ENCODE measurements at places on chromosomes 11 and 22.
A peak's percentile ranks its signal among the peaks of the same experiment; 100 is the strongest.

GRCh38 chr11:61842528-61842820 lies 14.4 kb downstream of the FADS2 start:
- DNase-seq: no peak

DNA sequence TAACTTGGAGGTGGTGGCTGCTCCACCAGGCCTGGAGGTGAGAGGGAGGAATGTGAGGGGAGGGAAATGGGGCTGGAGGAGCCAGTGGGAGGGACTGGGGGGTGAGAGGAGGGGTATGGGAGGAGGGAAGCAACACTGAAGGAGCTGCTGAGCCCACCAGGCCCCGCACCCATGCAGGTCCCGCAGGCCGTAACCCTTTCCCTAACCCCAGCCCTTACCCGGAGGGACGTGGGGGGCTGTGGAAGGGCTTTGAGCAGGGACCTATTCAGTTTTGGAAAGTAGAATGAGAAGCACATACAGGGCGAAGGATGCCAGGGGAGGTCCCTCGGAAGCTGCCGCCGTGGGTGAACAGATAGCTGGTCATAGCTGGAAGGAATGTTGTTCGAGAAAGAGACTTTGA lies 33.9 kb upstream of the CRYBB3 start:
- no peak for DNase-seq

- no peak for DNase-seq
Measured at GRCh38 chr22:23181721-23182308, 1.5 kb downstream of the BCR start.

- no peak for DNase-seq
Measured at GRCh38 chr11:111942829-111943228, 5.7 kb downstream of the DIXDC1 start.

DNA sequence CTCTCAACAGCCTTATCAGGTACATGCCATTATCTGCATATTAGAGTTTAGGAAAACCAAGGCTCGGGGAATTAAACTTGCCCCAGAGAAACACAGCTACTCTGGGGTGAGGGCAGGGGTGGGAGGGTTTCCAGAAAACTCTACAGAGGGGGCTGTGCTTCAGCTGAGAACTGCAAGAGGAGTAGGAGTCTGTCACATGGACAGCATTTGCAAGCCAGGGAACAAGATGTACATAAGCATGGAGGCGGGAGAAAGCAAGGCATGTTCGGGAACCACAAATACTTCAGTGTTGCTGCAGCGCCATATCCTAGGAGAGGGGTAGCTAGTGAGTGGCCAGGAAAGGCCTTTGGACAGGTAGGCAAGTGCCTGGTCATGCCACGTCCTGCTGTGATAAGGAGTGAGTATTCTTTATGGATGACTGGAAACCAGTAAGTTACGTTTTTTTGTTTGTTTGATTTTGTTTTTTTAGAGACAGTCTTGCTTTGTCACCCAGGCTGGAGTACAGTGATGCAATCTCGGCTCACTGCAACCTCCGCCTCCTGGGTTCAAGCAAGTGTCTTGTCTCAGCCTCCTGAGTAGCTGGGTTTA lies 57.2 kb downstream of the GRAMD1B start:
- DNase-seq: no peak

GRCh38 chr11:88596786-88597185 lies 259.2 kb upstream of the CTSC start:
- no peak for DNase-seq

DNA sequence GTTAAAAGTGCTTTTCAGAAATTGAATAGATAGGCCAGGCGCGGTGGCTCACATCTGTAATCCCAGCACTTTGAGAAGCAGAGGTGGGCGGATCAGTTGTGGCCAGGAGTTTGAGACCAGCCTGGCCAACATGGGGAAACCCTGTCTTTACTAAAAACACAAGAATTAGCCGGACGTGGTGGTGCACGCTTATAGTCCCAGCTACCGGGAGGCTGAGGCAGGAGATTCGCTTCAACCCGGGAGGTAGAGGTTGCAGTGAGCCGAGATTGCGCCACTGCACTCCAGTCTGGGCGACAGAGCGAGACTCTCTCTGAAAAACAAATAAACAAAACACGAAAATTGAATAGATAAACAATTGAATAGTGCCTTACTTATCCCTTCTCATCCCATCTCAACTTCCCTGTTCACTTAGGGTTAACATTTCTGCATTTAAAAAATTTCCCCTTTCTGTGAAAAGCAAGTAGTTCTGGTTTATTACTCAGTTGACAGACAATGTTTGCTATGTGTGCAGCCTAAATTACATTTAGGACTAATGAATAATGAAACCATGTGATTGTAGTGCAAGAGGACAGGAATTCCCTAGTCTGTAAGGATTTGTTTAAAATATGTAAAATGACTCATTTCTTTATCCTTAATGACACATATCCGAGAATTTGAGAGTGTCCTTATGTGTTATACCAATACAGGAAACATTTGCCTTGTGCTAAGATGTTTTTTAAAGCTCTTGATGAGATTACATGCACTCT lies 6.0 kb downstream of the RNF169 start:
- DNase-seq: no peak

DNA sequence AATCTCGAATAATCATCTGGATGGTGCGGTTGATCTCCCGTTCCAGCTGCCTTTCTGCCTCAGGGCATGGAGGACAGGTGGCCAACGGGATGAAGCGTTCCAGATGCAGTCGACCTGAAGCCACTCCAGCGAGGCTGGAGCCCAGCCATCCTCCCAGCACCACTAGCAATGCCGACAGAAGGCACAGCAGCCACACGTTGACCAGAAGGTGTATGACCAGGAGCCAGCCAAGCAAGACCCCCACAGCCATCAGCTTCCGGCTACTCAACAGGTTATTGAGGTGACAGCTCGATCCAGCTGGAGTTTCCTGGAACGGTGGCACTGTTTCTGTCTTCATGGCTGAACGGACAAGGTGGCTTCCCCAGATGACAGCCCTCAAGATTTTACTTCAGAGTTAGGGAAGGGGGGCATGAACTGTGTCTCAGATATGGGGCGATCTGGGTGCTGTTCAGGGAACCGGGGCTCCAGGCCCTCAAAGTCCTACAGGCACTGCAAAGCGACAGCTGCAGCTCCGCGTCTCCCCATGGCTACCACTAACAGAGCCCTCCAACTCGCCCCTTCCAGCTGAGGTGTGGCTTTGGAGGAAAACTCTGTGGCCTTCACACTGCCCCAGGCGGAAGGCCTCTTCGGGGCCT lies 559 bp downstream of the SNX19 start:
- DNase-seq: no peak

GRCh38 chr22:23673826-23674690 lies 16.8 kb upstream of the RGL4 start:
- DNase-seq: no peak

DNA sequence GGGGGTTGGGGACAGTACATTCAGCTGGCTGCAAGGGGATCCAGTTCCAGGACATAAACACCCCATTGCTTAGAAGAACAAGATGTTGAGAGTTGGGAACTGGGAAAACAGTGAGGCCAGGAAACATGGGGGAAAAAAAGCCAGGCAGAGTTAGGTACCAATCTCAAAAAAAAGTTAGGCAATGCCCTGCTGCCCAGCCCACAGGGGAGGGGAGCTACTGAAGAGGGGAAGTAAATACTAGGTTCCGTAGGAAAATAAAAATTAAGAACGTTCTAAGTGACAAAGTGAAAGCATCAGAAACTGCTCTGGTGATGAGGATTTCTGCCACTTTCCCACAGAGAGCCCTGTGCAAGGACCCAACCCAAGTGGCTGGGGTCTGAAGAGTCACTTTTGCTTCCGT lies 12.0 kb downstream of the SPTBN2 start:
- no peak for DNase-seq

GRCh38 chr11:104073950-104074705 lies 37.7 kb downstream of the DDI1 start:
- no peak for DNase-seq

DNA sequence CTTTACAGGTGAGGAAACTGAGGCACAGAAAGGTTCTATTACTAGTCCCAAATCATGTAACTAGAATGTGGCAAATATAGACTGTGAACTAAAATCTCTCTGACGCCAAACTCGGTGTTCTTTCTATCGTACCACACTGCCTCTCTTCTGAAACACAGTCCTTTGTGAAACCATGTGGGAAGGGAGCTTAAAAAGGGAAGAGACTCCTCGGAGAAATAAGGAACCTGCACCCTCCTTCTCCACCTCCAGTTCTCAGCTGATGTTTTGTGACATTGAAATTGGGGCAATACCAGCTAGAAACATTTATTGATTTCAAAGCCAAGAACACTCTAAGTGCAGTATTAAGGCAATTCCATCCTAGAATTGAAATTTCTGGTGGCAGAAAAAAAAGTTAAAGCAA lies 76.4 kb upstream of the DRD2 start:
- no peak for DNase-seq

DNA sequence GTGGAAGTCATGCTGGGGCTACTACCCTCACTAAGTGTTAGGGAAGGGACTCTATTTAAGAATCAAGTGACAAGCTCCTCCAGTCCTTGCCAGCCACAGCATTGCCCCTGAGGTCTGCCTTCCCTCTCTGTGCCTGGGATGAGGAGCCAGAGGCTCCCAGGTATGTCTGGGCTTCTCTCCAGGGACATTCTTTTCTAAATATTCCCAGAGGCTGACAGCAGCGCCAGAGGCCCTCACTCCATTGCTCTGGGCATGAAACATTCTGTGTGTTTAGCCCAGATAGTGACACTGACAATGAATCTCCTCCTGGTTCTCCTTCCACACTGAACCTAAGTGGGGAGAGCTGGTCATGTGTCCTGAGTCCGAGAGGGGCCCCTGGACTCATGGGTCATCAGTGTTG lies 2.2 kb downstream of the OR51E1 start:
- DNase-seq: no peak

DNA sequence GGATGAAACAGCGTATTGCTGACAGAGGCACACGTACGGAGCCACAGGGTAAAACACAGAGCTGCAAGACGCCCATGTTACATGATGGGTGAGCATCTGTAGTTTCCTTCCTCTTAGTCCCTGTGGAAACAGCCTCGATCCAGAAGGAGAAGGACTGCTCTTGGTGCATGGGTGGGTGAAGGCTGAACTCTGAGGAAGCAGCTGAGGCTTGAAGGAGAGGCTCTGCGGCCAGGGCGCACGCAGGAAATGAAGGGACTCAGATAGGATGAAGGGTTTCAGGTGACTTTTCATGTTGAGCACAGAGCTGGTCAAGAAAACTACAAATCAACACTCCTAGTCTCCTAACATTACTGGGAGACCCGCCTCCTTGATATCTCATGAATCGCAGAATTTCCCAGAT lies 65.7 kb upstream of the ADA2 start:
- no peak for DNase-seq

DNA sequence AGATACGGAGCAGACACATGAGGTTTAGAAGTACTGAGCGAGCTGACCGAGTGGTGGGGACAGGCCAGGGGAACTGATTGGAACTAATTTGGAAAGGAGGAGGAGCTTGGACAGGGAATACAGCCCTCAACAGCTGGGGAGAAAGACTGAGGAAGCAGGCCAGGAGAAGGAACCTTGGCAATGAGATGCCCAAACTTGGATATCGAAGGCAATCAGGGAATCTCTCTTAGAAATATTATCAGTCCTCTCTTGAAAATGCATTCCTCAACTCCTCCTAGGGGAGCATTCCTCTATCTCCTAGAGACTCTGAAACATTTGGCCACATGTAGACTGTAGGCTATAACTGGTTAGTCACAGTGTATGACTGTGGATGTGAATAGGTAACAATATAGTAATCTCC lies 284.6 kb downstream of the GUCY1A2 start:
- DNase-seq: no peak

DNA sequence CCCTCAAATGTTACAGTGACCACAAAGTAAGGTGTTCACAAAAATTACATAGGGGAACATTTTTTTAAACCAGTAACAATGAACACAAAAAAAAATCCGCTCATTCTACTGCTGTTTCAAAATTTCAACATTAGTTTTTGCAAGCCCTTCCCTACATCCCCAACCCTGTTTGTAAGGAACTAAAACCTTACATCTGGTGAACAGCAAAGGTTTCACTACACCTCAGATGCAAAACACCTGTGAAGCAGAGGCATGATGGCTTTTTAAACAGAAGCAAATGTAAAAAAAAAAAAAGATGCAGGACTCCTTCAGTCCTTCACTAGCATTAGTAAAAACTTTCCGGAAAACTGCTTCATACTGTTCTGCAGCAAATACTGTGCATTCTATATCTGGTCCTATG lies 50.0 kb upstream of the API5 start:
- no peak for DNase-seq

DNA sequence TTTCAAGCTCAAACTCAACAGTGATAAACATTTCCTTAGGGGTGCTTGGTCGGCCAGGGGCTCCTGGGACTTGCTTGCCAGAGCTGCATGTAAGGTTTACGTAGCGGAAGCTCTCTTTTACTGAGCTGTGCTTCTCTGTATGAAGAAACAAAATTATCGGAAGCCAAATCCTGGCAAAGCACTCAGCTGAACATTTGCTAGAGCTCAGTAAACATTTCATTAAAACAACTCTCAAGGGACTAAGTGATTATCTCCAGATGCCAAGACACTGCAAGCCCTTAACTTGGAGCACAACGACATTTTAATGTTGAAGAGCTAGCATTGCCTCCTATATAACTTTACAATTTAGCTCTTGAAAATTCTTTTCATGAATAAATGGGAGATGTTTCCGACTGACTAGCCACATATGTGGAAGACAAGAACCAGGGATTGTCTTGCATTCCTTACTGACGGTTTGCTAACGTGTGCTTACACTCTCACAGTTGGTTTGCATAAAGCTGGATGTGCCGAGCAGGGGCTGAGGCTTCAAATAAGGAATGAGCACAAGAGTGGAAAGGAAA lies 43.4 kb downstream of the SCUBE2 start:
- no peak for DNase-seq

DNA sequence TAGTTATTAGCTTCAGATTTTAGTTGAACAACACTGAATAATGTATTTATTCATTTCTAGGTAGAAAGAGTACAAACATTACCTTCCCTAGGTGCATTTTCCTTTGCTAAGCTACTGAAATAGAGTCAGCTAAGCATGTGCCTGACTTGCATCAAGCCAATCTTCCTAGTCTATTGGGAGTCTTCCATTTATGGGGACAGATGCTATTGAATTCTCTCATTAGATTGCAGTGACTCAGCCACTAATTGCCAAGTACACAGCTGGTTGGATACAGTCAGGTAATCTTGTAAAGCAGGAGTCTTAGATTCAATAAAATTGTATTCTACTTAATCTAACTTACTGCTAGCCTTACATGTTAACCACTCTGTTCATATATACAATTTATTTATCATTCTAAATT lies 55.2 kb upstream of the RPS13 start:
- DNase-seq: no peak

DNA sequence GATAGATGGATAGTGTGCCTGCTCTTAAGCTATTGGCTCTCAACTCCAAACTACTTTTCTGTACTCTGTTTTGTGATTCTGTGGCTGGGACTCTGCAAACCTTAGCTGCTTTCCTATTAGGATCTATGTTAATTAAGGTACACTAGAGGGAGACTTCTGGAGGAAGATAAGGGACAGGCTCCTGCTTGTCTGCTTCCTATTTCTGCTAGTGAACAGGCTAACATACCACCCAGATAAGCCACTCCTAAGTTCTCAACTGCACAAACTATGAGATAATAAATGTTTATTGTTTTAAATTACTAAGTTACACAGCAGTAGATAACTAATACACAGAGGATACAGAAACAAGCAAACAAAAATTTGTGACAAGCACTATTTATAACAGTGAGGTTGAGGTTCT lies 10.2 kb upstream of the NXPE2 start:
- no peak for DNase-seq

GRCh38 chr22:37187552-37187890 lies 526 bp downstream of the C1QTNF6 start:
- no peak for DNase-seq

- DNase-seq: peak; percentile 91
Measured at GRCh38 chr11:62560566-62561103, 13.1 kb downstream of the EEF1G start.
